Aorta (tissue), 5 donors: ENCODE measurements at places on chromosomes 2 and 18.

- no peak for DNase-seq
Measured at GRCh38 chr18:75127143-75128021, 81.6 kb downstream of the PTGR3 start.

DNA sequence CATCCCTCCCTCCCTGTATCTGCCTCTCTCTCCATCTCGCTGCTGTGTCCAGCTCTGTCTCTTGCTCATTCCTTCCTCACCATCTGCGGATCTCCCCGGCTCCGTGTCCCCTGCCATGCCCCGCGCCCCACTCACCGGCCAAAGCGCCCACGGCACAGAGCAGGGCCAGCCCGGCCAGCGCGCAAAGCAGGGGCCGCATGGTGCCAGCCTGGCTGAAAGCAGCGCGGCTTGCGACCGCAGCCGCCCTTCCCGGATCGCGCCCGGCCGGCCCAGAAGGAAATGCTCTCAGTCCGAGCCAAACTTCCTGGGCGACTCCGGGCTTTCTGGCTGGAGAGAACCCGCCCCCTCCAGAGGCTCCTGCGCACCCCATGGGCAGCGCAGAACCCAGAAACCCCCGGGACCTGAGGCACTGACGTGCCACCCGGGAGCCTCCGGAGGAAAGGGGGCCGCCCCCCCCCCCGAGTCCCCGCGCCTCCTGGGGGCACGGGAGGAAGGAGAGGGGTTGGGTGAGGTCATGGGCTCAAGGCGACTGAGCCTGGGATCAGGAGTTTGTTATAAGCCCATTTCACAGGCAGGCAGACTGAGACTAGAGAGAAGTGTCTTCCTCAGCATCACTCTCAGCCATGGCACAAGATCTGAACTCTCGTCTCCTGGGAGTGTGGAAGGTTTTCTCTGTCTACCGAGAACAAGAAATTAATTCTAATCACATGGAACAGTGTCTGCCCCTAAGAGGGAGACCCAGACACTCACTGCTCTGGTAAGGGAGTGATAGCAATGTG lies 45.2 kb upstream of the RAB6C start:
- no peak for DNase-seq

GRCh38 chr18:51933903-51934302 lies 406.1 kb upstream of the DCC start:
- DNase-seq = no peak

DNA sequence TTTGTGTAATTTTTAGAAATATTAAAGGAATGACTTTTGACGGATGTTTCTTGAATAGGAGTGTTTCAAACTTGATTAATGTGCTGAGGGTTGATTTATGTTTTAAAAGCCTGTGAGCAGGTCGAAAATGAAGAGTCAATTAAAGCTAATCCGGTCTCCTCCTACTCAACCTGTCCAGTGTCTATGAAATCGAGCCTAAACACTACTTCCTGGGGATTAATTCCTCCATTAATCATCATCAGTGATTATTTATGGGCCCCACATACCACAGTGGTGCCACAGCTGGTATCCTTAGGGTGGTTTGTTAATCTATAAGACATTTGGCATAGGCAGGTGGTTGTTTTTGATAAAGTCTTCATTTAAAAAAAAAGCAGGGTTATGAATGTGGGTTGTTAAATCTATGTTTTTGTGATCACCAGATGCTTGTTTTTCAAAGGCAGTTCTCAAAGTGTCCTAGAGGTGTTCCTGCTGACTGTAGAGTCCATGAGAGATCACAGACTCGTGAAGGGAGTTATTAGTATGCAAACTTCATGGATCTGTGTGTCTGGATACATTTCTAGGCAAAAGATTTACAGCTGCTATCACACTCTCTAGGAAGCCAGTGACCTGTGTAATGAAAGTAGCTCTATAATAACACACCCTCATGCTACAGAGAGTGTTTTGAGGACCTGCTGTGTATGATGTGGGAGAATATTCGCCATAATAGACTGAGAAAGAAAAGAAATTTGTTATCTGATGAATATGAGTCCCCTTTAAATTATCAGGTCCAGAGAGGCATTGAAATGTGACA lies 308.6 kb downstream of the AKAIN1 start:
- no peak for DNase-seq

DNA sequence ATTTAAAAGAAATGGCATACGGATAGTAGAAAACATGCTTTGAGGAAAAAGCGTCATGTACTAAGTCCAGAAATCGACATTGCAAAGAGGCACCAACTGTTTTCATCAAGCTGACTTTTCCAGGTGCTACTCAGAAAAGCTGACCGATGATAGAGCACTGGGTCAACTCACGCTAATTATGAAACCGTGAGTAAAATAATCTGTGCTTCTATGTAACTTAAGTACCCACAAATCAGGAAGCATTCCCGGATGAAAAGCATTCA lies 353 bp upstream of the NUP35 start:
- DNase-seq = no peak

DNA sequence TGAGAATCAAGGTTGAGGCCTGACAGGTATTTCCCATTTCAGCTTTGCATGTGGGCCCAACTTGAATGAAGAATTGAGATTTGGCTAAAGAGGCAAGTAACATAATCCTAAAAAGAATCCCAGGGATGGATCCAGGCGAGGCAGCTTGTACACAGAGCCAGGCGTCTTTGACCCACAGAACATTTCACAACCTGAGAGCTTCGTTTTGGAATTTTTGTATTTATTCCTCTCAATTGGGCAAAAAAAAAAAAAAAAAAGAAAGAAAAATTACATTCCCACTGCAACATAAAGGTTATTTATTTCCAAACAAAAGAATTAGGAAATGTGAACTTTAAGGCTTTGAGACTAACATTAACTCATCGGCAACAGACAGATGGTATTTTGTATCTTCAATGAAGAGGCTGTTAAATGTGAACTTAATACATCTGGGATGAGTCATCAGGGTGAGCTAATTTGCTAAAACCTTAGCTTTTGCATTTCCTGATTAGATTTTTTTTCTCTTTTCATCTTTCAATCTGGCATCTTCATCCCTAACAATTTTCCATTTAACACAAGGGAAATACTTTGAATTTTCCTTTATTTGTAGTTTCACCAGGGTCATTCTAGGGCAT lies 478.5 kb upstream of the TNP1 start:
- DNase-seq = no peak

DNA sequence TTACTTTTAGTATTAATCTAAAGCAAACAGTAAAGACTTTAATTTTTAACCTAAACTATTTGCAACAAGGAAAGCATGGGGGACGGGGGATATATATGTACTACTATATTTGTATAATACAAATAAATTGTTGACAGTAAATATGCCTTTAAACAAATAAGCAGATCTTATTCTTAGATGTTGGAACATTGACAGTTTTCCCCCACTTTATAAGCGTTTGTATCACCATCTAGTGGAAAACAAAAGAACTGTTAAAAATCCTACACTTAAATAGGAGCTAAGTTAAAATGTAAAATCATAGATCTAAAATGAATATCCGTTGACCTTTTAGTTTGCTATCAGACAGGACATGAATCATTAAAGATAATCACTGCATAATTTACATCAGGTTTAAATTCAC lies 50.0 kb downstream of the RBBP8 start:
- DNase-seq = no peak

- DNase-seq = peak; percentile 79
Measured at GRCh38 chr2:47034973-47035609, 119.5 kb upstream of the MCFD2 start.

DNA sequence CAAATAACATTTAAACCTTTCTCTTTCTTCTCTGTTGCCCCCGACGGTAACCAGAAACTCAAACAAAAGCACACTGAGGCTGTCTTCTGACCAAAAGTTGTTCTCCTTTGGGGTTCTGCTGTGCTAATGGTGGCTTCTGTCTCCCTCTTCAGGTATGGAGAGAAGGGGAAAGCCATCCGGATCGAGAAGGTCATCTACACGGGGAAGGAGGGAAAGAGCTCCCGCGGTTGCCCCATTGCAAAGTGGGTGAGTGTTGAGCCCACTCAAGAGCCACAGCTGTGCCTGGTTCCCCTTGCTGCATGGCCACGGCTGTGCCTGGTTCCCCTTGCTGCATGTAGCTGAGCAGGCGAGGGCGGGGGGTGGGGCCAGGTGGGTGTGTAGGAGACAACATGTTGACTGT lies 67.4 kb downstream of the BOLA3 start:
- no peak for DNase-seq

- no peak for DNase-seq
Measured at GRCh38 chr2:46131-46470, 204 bp downstream of the FAM110C start.

DNA sequence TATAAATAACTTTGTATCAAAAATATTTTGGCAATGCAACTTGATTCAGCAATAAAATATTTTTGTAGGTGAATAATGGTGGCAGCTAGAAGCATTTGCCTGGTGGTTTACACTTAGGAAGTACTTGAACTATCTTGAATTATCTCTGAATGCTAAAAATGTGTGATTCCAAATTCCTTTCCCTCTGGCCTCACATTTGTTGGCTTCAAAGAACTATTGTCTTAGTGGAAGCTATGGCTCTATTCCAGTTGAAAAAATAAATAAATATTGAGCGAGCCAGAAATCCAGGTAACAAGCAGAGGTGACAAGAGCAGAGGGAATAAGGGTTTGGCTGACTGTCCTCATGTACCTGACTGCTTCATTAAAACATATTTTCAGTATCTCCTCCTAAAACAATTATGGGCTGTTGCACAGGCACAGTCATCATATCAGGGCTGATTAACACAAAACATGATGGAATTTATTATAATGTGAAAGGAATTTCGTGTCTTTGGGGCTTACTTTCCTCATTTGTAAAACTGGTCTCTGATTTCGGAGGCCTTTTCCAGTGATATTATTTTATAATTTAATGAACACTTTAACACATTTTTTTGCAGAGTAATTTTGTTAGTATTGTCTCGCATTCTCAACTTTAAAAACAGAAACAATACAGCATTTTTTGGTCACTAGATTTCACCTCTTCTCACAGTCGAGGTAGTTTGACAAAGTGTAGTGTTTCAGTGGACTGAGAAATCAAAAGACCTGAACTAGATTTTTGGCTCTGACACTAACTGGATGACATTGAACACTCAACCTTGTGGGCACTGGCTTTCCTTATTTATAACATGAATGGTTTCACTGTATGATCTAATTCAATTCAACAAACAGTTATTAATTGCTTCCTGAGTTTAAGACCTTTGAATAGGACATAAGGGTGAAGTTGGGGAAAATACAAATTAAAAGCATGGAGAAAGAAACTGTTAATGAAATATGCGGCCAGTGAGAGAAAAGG lies 7.8 kb upstream of the CAVIN2 start:
- no peak for DNase-seq

DNA sequence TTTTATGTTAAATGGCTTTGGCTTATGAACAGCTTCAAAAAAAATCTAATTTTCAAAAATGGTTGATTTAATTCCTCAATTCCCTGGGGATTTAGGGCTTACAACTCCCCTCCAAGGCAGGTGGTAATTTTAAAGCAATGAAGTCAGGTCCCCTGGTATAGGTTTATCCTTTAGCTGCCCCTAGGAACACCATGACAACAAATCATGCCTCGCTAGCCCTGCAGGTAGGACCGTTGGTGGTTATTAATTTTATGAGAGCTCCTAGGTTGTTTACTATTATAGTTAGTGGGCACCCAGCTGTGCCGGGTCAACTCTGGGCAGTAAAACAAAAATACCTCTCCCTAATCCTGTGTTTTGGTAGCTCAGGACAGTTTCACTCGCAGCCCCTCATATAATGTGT lies 26.2 kb upstream of the MBOAT2 start:
- DNase-seq = no peak

- DNase-seq = peak; percentile 52
Measured at GRCh38 chr18:13227910-13228309, 9.3 kb downstream of the LDLRAD4 start.

DNA sequence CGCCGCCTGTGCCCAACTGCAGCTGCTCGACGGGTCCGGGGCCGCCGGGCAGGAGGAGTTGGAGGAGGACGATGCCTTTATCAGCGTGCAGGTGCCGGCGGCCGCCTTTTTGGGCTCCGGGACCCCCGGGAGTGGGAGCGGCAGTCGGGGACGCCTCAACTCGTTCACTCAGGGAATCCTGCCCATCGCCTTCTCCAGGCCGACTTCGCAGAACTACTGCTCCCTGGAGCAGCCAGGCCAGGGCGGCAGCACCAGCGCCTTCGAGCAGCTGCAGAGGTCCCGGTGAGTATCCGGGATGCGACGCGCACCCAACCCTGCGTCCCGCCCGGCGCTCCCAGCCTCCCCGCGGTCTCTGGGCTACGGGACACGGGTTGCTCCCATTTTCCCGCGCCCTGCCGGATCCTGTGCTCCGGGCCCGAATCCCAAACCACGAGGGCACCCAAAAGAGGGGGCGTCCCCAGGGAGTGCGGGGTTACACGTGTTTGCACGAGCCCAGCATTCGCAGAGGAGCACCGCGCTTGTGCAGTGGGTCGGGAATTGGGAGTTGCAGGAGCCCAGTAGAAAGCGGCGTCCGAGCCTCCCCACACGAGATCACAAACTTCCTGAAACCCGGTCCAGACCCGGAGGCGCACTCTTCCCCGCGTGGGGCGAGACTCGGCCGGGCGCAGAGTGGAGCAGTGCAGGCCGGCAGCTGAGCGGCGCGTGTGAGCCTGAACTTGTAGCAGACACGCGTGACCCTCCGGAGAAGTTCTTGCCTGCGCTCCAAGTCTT lies 1.2 kb downstream of the CABLES1 start:
- DNase-seq = peak; percentile 86

DNA sequence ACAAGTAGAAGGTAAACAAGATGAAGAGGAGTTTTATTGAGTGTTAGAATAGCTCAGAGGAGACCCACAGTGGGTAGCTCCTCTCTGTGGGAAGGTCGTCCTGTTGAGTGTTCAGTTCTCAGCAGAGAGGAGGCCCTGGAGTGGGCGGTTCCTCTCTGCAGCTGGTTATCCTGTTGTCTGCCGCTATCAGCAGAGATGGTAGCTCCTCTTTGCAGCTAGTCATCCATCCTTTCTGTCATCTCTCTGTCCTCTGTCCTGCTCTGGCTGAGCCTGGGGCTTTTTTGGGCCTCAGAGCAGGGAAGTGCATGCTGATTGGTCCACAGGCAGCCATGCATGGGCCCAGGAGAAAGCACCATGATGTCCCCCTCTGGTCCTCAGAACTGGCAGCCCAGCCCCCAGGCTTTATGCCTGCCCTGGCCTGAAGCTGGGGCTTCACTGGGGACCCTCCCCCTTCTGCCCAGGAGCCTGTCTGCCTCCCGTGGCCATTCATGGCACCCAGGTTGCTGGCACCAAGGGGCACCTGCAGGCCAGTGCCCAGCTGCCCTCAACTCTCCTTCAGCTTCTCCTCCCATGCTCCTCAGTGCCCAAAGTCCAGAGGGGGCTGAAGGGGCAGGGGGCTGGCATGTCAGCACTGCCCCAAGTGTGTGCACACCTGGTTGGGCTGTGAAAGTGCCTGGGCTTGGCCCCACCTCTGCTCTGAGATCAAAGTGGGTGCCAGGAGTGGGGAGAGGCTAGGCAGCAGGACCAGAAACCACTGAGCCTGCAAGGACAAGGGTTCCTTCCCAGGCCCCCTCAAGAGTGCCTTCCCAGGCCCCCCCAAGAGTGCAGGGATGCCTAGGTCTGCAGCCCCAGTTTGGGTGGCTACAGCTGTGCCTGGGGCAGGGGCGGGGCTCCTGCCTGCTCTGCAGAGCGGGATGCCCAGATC lies 98.7 kb downstream of the TWIST2 start:
- DNase-seq = peak; percentile 39

- DNase-seq = no peak
Measured at GRCh38 chr2:152506843-152507242, 171.9 kb downstream of the FMNL2 start.
